ENCODE measurements at places on chromosomes 11 and 22. TPM values are rescaled to one million over a fixed set of nuclear protein-coding genes. Genes with fewer than 3 reads are reported as not detected.

DNA sequence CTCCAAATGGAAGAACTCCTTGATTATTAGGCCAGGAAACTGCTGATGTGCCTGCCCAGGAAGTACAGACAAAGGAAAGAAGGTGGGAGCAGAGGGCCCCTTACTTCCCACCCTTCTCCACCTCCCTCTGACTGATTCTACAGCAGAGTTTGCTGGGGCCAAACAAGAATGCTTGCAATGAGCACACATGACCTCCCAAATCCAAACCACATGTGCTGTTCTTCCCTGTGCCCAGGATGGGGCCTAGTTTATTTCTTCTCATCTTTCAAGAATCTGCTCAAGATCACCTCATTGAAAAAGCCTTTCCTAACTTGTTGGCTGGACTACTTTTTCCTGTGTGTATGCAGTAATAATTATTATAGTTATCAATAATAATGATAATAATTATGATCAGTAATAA lies 286.1 kb downstream of the RAB38 start:
- DNase-seq, result no peak

DNA sequence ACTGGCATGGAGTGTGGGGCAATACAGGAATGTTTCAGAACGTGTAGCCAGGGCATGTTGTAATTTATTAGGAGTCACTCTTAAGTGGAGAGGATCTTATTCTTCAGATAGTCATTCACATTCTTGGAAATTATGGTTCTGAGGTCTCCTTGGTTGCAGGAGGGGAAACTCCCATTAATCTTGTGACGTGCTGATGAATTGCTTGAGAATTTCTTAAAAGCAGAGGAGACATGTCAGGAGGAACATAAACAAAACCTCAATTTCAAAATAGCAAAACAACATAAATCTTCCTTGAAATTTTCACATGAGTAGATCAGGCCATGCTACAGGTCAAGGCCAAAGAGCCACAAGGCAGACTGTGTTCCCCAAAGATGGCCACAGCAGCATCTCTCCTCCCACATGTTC lies 50.4 kb downstream of the ADM start:
- no peak for DNase-seq

Gene ANKK1
- not detected for total RNA-seq

Gene DGCR8
- 40.4 TPM for total RNA-seq

- DNase-seq, result no peak
Measured at GRCh38 chr11:72577271-72577721, 96.9 kb downstream of the PDE2A start.

GRCh38 chr22:19654338-19654987 lies 59.8 kb upstream of the SEPTIN5 start:
- no peak for DNase-seq

Gene TTC38
- 20.7 TPM for total RNA-seq

Gene SERGEF
- 33.9 TPM for total RNA-seq

DNA sequence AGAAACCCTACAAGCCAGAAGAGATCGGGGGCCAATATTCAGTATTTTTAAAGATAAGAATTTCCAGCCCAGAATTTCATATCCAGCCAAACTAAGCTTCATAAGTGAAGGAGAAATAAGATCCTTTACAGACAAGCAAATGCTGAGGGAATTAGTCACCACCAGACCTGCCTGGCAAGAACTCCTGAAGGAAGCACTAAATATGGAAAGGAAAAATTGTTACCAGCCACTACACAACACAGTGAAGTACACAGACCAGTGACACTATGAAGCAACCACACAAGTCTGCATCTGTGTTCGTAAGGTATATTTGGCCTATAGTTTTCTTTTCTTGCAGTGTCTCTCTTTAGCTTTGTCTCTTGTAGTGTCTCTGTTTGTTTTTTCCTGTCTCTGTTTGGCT lies 29.0 kb downstream of the TMEM225 start:
- DNase-seq, result no peak

- DNase-seq, result no peak
Measured at GRCh38 chr11:121696177-121696871, 243.6 kb upstream of the SORL1-AS1 start.

- no peak for DNase-seq
Measured at GRCh38 chr11:74504100-74504691, 10.7 kb upstream of the LIPT2 start.

Gene CHADL
- 0.18 TPM for total RNA-seq

GRCh38 chr22:41787331-41787730 lies 13.1 kb upstream of the CCDC134 start:
- DNase-seq, result no peak

- no peak for DNase-seq
Measured at GRCh38 chr11:64842851-64843685, 1.4 kb downstream of the CDC42BPG start.

- DNase-seq, result no peak
Measured at GRCh38 chr11:121654259-121654842, 201.6 kb upstream of the SORL1-AS1 start.

DNA sequence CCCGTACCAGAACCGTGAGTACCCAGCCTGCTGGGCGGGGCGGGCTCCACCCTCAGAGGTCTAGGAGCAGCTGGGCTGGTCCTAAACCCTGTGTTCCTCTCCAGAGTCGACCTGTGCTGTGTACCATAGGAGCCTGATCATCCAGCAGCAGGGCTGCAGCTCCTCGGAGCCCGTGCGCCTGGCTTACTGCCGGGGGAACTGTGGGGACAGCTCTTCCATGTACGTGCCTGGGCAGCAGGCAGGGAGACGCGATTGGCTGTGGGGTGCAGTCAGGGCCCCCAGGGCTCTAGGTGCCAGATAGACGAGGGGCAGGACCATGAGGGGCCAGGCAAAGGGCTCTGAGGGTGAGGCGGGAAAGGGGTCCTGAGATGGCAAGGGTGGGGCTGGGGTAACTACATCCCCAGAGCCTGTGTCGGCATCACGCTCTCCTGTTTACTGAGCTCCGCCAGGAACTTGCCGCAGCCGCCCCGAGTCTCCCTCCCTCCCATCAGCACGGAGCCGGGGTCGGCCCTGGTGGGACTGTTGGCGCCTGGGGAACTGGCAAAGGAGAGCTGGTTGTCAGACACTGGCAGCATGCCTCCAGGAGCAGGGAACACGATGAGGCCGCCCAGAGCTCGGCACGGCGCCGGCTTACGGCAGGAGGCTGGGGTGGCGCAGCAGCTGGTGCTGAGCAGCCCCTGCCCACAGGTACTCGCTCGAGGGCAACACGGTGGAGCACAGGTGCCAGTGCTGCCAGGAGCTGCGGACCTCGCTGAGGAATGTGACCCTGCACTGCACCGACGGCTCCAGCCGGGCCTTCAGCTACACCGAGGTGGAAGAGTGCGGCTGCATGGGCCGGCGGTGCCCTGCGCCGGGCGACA lies 22.9 kb upstream of the MUC5B start:
- no peak for DNase-seq

DNA sequence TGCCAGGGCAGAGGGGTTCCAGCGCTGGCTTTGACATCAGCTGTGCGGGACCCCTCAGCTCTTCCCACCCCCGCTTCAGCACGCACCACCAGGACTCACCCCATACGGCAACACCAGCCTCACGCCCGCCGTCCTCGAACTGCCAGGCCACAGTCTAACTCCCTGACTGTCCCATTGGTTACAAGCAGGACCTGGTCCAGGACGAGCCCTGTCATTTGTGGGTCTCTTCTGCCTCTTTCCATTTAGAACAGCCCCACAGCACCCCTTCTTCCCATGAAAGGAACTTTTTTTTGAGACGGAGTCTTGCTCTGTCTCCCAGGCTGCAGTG lies 81.7 kb downstream of the PHF21B start:
- DNase-seq, result no peak

Gene SPECC1L
- 33.2 TPM for total RNA-seq

Gene PARVA
- 0.10 TPM for total RNA-seq

Gene CD82
- total RNA-seq, result 193 TPM

DNA sequence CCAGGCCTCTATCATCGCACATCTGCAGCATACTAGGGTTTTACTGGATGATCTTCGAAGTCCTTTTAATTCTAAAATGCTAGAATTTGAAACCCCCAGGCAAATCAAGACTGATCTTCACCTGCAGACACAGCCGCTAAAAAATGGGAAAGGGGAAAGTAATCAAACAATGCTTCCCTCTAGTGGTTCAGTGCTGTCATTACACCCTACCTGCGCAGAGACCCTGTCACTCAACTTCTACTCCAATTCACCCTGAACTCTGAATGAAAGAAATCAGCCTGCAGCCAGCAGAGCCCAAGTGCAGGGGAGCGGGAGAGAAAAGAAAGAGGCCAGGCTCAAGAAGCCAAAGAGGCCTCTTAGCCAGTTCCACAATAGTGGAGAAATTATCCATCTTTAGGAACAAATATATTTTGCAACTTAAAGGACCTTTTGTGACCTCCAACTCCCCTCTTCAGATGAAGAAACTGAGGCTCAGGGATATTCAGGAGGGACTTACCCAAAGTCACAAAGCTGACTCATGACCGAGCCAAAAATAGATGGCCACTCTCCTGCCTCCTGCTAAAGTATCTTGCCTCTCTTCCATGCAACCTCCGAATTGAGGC lies 33.0 kb downstream of the SERGEF start:
- DNase-seq, result peak; percentile 24

DNA sequence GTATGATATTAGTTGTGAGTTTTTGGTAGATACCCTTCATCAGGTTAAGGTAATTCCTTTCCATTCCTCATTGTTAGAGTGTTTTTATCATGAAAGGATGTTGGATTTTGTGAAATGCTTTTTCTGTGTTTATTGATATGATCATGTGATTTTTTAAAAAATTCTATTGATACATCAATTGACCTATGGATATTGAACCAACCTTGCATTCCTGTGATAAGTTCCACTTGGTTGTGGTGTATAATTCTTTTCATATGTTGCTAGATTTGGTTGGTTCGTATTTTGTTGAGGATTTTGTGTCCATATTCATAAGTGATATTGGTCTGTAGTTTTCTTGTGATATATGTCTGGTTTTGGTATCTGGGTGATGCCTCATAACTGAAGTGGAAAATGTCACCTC lies 6.7 kb downstream of the ANKRD13D start:
- DNase-seq, result no peak

DNA sequence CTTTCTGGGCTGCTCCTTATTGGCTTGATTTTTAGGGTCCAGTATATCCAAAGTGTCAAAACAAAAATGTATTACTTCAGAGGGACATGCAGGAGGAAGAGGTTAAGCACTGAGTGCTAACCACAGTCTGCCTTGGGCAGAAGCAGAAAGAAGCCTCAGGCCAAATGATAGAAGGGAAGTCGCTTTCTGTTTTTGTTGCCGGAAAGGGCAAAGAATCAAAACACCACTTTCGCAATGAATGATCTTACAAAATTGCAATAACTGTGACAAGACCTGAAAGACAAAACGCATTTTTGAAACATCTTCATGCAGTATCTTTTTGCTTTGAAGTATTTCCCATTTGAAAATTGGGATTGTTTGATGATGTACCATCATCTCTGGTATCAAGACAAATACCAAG lies 70.1 kb upstream of the PICALM start:
- peak; percentile 60 for DNase-seq

- no peak for DNase-seq
Measured at GRCh38 chr11:9302448-9302847, 11.9 kb downstream of the TMEM41B start.

DNA sequence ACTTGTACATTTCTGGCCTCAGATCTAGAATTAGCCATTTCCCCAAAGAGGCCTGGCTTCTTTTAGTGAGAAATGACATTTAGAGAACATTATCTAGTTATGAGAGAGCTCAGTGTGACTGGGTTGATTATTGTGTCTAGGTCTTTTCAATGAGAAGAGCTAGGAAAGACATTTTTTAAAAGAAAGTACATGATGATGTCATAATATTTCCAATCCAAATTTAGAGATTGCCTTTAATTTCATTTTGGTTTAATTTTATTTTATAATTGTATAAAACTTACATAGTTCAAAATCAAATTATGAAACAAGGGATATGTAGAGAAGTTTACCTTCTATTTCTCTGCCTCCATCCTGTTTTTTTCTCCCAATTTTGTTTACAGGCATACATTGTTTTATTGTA lies 354.9 kb downstream of the TMEM135 start:
- DNase-seq, result no peak

- DNase-seq, result no peak
Measured at GRCh38 chr11:64619811-64620380, 28.9 kb downstream of the SLC22A12 start.

Gene APBB1
- 56.0 TPM for total RNA-seq

GRCh38 chr22:46450931-46451561 lies 86.4 kb downstream of the CELSR1 start:
- no peak for DNase-seq

GRCh38 chr22:20550057-20550817 lies 42.8 kb downstream of the MED15 start:
- no peak for DNase-seq

DNA sequence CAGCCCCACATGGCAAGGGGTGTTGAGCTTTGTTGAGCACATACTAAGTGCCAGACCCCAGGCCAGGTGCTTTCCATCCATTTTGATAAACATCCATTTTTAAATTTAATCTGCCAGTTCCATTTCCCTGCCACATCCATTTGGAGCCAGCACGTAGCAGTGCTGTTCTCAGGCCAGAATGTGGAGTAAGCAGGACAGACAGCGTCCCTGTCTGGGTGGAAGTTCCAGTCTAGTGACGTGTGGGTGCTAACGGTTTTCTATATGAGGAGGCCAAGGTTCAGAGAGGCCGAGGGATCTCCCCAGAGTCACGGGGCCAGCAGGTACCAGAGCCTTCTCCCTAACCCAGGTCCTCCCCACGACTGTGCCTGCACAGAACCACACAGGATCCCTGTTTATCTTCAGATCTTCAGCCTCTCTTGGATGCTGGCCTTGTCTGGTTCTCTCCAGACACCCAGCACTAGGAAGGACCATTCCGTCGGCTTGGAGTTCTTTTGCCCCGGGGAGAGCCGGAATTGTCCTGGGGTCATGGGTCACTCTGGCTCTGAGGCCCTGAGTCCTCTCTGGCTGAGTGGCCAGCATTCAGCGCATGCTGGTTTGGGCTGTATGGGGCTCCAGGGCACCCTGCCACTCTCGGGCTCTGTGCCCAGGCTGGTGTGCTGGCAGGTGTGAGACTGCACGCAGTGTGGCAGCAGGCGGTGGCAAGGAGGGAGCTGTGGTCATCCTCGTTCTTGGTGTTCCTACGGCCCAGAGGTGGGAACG lies 63.6 kb upstream of the PPARA start:
- DNase-seq, result no peak

Gene ISX
- not detected for total RNA-seq

DNA sequence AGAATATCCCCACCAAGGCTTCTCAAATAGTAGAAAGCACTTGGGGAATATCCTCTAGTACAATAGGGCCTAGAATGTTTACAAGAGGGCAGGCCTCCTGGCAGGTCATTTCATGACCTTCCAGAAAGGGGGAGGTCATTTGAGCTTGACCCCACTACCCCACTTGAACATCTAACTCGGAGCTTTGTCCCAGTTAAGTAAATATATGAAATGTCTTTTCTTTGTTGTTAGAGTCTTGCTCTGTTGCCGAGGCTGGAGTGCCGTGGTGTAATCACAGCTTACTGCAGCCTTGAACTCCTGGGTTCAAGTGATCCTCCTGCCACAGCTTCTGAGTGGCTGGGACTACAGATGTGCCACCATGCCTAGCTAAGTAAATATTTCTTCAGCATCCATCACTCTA lies 108.4 kb downstream of the ABTB2 start:
- DNase-seq, result no peak

GRCh38 chr22:22071455-22071854 lies 88.9 kb upstream of the TOP3B start:
- no peak for DNase-seq

GRCh38 chr11:100525635-100526034 lies 161.5 kb upstream of the ARHGAP42 start:
- DNase-seq, result no peak

Gene DDX25
- total RNA-seq, result not detected

Data from activated CD4-positive, alpha-beta memory T cell treated with anti-CD3 and anti-CD28 coated beads, Interleukin-2, amount 10 ng/mL, durations not matched to agents 7 days and 5 days (primary cell).